Endodermal cell (in vitro differentiated cells): ENCODE measurements at places on chromosomes 11 and 22.

- no peak for DNase-seq
Measured at GRCh38 chr11:6610591-6610990, 1.4 kb downstream of the TAF10 start.

DNA sequence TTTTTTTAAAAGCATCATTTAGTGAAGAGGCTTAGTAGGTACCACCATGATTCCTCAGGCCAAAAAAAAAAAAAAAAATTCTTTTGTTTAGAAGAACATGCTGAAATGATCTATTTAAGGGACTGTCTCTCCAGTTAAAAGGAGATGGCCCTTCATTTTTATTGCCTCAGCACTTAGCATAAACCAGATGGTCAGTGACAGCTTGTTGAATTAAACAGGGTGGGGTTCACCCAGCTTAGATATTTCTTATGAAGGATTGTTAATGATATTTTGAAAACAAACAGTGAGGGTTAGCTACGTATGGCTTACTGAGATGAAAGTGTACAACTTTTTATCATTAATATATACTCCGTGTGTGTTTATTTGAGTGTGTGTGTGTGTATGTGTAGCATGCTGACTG lies 203.7 kb downstream of the FAM181B start:
- DNase-seq: no peak

- DNase-seq: no peak
Measured at GRCh38 chr11:102981324-102981910, 25.9 kb upstream of the MMP13 start.

- DNase-seq: peak; percentile 90
Measured at GRCh38 chr11:64152841-64153691, 12.8 kb downstream of the MACROD1 start.

GRCh38 chr22:26308467-26308866 lies 120.6 kb upstream of the ASPHD2 start:
- no peak for DNase-seq

- DNase-seq: no peak
Measured at GRCh38 chr22:19360862-19361261, 69.3 kb upstream of the CLTCL1 start.

DNA sequence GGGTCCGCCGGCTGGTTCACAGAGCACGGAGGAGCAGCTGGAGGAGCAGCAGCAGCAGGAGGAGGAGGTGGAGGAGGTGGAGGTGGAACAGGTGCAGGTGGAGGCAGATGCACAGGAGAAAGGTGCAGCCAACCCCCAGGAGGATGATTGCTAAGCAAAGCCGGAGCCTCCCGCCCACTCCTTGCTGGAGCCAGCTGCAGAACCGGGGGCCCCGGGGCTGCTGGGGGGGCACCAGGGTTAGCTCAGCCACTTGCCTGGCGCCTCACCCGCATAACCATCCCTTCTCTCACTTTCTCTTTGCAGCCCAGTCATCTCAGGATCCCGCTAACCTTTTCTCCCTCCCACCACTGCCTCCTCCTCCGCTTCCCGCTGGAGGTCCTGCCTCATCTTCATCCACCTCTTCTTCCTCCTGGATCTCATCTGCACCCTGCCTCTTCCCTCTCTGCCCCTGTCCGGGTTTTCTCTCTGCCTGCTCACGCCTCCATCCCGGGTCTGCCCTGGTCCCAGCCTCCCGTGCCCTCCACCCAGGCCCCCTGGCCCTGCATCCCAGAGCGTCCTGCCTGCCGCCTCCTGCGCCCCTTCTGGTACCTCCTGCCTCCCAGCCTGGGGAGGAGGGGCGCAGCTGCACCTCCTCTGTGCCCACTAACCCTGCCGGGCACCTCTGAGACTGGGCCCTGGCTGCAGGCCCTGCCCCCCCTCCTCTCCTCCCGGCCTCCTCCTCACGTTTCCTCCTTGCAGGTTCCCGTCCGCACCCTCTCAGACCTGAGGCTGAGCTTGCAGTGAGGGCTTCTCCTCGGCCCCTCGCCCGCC lies 9.5 kb downstream of the KCTD17 start:
- no peak for DNase-seq

GRCh38 chr11:12868315-12869073 lies 140.6 kb upstream of the RASSF10 start:
- no peak for DNase-seq

DNA sequence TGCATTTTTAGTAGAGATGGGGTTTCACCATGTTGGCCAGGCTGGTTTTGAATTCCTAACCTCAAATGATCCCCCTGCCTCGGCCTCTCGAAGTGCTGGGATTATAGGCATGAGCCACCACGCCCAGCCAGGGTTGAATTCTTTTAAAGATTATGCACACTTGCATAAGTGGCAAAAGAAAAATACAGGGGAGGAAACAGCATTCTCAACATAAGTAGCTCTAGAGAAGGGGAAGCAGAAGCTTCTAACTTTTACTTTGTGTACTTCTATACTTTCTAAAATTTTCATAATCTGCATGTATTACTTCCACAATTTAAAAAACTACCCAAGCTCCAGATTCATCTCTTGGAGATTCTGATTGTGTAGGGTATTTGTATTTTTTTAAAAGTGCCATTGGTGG lies 108.0 kb downstream of the SLC1A2 start:
- DNase-seq: no peak

DNA sequence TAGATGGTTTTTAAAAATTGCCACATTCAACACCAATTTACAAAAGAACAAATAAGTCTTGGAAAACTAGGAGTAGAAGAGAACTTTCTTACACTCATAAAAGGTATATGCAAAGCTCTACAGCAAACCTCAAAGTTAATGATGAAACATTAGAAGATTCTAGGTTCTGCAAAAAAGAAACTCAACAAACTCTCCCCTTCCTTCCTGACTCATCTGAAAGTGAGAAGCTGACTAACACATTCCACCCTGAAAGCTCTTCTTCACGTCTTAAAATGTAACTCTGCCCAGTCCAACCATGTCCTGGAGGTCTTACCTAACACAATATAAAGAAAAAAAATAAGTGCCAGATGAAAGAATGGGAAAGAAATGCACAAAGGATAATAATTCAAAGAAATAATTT lies 218.9 kb upstream of the ISX start:
- DNase-seq: no peak

DNA sequence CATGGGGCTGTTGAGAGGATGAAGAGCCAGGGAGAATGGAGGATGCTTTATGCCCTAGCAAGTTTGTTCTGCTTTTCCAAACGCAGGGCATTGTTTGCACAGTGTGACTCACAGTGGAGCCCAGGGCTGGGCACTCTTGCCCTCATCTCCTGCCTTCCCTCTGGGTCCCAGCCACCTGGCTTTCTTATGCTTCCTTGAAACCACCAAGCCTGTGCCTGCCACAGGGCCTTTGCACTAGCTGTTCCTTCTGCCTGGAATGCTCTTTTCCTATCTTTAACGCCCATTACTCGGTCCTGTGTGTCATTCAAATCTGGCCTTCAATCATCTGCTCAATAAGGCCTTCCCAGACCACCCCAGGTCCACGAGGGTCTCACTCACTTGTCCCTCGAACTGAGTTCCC lies 46.9 kb upstream of the RFPL3 start:
- DNase-seq: no peak

DNA sequence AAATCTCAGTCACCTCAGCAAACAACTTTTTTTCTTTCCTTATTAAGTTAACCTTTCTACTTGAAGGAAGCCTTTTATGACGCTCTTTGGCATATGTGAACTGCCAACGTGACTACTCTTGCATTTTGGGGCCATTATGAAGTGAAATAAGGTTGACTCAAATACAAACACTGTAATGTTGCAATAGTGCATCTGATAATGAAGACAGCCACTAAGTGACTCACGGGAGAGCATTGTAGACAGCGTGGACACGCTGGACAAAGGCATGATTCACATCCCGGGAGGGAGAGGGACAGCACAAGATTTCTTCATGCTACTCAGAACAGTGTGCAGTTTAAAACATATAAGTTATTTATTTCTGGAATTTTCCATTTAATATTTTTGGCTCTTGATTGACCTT lies 560.8 kb downstream of the ETS1 start:
- no peak for DNase-seq

DNA sequence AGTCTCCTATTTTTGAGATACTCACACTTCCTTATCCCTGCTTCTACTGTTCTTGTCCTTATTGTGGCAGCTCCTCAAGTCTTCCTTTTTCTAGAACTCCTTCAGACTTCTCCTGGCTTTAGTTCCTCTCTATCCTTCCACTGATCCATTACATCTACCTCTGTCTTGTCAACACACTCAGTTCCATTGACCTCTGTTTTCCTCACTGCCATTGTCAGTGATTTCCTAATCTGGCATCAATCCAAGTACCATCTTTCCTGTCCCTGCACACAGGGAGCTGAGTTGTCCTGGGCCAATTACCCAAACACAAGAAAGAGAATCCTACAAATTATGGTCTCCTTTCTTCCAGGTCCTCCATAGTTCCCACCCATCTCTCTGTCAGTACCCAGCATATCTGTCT lies 27.9 kb upstream of the RIC3 start:
- DNase-seq: peak; percentile 19

DNA sequence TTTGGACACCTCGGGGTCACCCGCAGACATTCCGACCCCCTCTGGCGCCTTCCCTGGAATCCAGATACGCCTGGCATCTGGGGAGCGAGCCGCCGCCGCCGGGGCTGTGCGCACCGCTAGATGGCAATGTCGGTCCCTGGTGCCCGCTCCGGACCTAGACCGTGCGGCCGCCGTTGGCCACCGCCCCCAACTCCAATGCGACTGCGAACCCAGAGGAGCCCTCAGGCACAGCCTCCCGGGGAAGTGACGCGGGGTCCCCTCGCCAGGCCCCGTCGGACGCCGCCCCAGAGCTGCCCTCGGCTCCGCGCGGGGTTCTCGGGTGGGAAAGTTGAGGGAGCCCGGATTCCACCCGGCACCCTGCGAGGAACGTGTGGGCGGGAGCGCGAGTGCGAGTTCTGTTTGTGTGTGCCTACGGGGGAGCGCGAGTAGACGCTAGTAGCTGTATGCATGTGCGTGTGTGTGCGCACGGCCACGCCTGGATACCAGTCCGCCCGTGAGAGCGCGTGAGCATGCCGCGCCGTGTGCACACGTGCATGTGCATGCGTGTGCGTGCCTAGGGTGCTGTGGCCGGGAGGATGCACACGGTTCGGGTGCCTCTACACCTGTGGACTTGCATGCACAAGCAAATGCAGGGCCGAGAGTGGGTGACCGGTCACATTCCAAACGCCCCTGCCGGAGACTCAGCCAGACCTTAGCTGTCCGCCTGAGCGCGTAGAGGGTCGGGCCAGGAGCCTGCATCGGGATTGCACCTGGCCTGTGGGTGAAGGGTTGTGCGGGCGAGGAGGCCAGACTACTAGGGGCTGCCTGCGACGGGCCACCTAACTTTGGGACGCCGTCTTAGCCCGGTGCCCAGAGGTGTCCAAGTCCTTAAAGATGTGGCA lies 1.9 kb downstream of the CHRM4 start:
- DNase-seq: peak; percentile 95

GRCh38 chr11:35126879-35127581 lies 11.9 kb upstream of the CD44 start:
- DNase-seq: no peak

DNA sequence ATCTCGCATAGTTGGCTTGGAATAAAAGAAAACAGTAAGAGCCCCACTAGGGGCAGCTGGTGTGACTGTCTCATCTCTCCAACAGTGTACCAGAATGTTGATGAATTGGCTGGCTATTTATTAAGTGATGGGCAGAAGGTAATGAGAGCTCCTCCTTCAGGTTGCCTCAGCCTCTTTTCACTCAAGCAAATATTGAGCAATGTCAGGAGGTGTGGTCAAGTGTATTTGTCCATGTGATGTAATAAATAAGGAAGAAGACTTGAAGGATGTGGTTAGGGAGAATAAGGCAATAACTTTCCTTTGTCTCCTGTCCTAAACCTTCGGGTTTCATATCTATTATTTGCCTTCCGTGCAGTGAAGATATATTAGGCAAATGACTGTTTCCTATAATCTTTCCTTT lies at the start of gene TCN1:
TSS of gene TCN1 (minus strand) at position 91 of the 400 bp plus-strand sequence. CDS start at position 74, 17 bp downstream.
- DNase-seq: no peak

GRCh38 chr11:2741006-2741376 lies 41.2 kb upstream of the KCNQ1OT1 start:
- DNase-seq: no peak

DNA sequence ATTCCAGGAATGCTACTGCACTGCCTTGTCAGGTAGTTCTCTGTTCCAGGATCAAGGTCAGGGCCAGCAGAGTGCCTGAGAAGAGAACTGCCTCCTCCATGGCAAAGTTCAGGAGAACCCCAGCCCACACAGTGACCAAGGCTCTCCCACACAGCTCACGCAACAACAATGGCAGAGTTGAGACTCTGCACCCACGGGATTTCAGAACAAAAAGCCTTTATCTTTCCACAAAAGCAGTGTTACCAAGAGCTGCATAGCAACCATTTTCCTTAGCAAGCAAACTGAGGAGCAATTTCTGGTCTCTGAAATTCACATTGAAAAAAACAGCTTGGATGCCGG lies 11.1 kb downstream of the PLAAT3 start:
- DNase-seq: no peak

GRCh38 chr11:69250186-69251056 lies 43.5 kb upstream of the MYEOV start:
- DNase-seq: no peak

- no peak for DNase-seq
Measured at GRCh38 chr11:22461626-22462025, 123.4 kb downstream of the SLC17A6 start.

DNA sequence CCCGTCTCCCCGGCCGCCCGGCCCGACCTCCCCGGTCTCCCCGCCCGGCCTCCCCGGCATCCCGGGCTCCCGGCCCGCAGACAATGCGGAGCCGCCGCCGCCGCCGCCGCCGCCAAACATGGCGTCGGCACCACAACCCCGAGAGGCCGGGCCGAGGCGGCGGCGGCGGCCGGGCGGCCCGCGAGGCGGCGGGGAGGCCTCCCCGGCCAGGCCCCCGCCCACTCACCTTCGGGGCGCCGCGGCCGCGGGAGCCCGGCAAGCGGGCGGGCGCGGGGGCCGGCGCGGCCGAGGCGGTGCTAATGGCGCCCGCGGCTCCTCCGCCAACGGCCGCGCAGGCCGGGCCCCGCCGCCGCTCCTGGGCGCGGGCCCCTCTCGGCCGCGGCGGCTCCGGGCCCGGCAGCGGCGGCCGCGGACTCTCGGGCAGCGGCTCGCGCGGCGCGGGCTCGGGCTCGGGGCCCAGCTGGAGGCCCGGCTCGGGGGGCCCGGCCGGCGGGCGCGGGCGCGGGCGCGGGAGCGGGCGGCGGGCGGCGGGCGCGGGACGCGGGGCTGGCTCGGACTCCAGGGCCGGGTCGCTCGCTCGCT lies 311 bp downstream of the BRD1 start:
- DNase-seq: no peak

GRCh38 chr11:26930518-26931247 lies 63.2 kb upstream of the FIBIN start:
- no peak for DNase-seq

GRCh38 chr11:104148074-104148473 lies 15.9 kb downstream of the PDGFD start:
- no peak for DNase-seq

- no peak for DNase-seq
Measured at GRCh38 chr11:34344768-34345539, 12.9 kb downstream of the ABTB2 start.

- no peak for DNase-seq
Measured at GRCh38 chr22:44703255-44703870, 1.4 kb downstream of the PRR5 start.

GRCh38 chr11:108223348-108224149 lies 682 bp downstream of the ATM start:
- DNase-seq: no peak

GRCh38 chr11:100681064-100681502 lies 6.0 kb upstream of the ARHGAP42 start:
- DNase-seq: peak; percentile 68
